ENCODE measurements at places on chromosomes 4 and X. TPM values are rescaled to one million over a fixed set of nuclear protein-coding genes. Genes with fewer than 3 reads are reported as not detected.

- DNase-seq: no peak
Observed at GRCh38 chr4:159010100-159010499, 92.8 kb upstream of the RAPGEF2 start.

DNA sequence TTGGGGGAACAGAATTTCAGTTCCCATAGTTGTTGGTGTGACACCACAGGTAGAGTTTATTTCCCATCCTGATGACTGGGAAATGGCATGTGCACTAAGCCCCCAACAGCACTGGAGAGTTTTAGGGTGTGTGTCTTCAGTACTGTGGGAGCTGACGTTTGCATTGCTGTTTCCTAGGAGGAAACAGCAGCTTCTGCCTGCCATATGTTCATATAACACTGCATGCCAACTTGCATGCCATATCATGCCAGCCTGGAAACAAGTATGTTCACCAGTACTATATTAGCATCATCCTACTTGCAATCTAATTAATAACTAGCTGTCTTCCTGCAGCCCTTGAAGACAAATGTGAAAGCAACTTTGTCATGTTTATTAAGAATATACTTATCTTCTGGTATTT is 58.2 kb downstream of the NAA11 start:
- DNase-seq: no peak

GRCh38 chrX:107716118-107716684 is 59.4 kb downstream of the TSC22D3 start:
- DNase-seq: no peak

DNA sequence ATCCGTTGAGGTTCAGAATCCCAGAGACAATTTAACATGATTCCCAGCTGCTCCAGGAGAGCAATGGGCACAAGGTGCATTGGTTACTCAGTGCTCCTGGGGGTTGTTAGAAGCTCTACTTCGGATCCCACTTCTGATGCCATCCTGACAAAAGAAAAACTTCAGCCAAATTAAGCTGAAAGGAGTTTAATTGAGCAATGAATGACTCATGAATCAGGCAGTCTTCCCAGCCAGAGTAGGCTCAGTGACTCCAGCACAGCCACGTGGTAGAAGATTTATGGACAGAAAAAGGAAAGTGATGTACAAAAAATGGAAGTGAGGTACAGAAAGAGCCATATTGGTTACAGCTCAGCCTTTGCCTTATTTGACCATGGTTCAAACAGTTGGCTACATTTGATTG is 95.7 kb downstream of the PWWP3B start:
- DNase-seq: no peak

GRCh38 chrX:10098270-10098713 is 58.5 kb upstream of the CLCN4 start:
- no peak for DNase-seq

DNA sequence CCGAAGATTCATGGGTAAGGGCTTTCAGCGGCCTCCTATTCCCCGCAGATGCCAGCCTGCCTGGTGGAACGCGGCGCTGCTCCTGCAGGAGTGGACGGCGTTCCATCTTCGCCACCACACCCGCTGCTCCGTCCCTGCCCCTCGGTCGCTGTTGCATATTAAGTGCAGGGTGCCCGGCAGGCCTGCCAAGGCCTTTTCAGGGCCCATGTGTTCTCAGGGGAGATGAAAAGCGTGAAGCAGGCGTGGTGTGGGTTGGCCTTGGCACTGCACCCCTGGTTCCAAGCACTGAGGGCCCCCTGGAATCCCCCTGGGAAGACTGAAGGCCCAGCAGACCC is 52.0 kb downstream of the SORCS2 start:
- no peak for DNase-seq

- DNase-seq: no peak
Observed at GRCh38 chrX:40310447-40310846, 212.7 kb upstream of the BCOR start.

The TLR8 gene
- not detected for total RNA-seq

The ETNPPL gene
- total RNA-seq: 0.07 TPM

The KIF4A gene
- 13.9 TPM for total RNA-seq

GRCh38 chrX:23902419-23902818 is 5.3 kb downstream of the APOO start:
- no peak for DNase-seq

DNA sequence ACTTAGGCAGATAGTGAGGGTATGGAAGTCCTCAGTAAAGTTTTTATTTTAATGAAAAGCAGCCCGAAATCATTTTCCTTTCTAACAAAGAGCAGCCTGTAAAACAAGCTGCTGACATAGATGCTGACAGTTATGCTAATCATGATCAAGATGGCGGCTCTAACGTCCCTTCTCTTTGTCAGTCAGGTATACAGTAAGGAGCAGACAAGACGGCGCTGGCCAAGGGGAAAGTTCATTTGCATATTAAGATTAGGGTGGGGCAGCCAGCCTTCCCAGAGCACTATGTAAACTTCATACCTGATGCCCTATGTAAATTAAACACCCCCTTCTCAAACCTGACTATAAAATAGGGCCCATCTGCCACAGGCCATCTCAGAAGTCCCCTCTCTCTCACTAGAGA is 76.9 kb downstream of the MAGEB10 start:
- DNase-seq: no peak

GRCh38 chr4:117512414-117512813 is 427.0 kb upstream of the TRAM1L1 start:
- no peak for DNase-seq

DNA sequence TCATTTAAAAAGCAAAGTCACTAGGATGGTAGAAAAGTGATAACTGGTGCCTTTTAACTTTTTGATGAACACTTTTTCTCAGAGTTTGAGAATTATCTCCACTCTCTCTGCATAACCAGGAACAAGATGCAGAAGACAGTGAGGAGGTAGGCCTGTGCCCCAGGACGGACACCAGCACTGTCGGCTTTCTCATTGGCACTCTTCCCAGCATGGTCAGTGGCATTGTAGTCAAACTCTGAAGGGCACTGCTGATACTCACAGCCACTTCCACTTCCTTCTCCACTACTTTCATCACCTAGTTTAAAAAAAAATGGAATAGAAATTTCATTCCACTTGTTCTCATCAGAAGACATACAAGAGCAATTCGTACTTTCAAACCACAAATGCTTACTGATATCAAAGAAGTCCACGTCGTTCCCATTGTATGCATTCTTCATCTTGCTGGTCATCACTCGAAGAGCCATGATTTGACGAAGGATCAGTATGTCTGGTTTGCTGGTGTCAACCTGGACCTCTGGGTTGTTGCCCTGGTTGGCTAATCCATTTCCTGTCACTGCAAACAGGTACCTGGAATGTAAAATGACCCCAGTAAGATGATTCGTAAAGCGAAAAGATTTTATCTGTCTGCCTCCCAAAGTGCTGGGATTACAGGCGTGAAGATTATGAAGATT is 84.8 kb upstream of the TFDP3 start:
- no peak for DNase-seq

The CCDC110 gene
- total RNA-seq: 0.73 TPM

The CWH43 gene
- not detected for total RNA-seq

- DNase-seq: no peak
Observed at GRCh38 chr4:177427192-177427591, 15.0 kb downstream of the AGA start.

The XAGE1A gene
- total RNA-seq: not detected

GRCh38 chr4:109418588-109418987 is 15.0 kb upstream of the SEC24B start:
- no peak for DNase-seq

GRCh38 chr4:140609548-140610425 is 41.0 kb upstream of the UCP1 start:
- DNase-seq: peak; percentile 8

- no peak for DNase-seq
Observed at GRCh38 chr4:90007494-90008167, 113.0 kb downstream of the MMRN1 start.

The UNC5C gene
- 0.18 TPM for total RNA-seq

GRCh38 chr4:178823673-178824295 is 1381.5 kb upstream of the AGA start:
- no peak for DNase-seq

DNA sequence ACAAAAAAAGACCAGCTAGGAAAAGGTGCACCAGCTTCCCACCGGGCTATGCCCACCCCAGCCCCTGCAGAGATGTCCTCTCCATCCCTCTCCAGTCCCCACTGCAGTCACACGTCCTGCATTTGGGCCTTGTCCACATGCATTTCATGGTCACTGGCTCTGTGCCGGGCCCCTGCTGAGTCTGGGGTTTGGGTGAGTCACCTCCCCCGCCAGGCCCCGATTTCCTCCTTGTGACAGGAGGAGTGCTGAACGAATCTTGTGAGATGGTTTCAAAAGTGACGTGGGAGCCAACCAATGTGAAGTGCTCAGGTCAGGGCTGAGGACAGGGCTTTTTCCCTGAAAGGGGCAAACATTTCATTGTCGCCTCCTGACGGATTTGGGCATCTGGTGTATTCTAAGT is 7.1 kb downstream of the CPZ start:
- no peak for DNase-seq

DNA sequence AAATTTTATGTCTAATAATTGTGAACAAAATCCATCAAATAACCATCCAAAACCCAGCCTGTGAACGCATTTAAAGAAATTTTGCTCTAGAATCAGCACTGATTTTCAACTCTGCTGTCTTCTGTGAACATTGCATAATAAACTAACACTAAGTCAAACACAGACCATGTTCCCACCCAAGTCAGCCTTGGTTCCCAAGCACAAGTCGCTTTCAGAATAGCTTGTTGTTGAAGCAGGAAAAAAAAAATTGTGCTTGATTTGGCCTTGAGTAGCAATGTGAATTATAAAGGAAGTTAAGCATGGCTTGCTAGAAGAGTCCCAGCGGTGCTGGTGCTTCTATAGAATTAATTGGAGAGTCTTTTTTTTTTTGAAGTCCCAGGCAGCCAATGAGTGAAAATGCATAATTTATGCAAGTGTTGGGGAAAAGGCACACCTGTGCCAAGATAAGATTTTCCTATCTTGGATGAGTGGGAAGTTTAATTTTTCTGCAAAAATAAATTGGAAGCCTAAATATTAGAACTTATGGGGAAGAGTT is 42.1 kb downstream of the HHIP start:
- DNase-seq: no peak

The TRAM1L1 gene
- total RNA-seq: 0.26 TPM

The ADRA2C gene
- not detected for total RNA-seq

- DNase-seq: no peak
Observed at GRCh38 chr4:1255699-1256098, 6.8 kb upstream of the CTBP1 start.

DNA sequence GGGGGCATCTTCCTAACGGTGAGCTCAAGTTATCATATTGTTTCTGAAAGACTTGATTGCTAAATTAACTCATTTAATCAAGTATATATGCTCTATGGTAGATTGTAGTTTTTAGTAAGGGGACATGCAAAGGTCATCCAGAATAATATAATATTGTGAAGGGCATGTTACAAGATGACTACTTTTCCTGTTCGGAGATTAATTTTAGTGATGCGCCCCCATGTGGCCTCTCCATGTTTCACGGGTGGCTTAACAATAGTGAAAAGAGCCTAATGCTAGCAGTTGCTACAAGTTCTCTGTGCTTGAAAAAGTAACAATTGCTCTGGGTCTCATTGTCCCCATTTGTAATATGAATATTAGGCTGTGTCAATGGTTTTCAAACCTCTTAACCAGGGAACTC is 12.2 kb downstream of the SMPX start:
- DNase-seq: no peak

The SPANXN4 gene
- not detected for total RNA-seq

DNA sequence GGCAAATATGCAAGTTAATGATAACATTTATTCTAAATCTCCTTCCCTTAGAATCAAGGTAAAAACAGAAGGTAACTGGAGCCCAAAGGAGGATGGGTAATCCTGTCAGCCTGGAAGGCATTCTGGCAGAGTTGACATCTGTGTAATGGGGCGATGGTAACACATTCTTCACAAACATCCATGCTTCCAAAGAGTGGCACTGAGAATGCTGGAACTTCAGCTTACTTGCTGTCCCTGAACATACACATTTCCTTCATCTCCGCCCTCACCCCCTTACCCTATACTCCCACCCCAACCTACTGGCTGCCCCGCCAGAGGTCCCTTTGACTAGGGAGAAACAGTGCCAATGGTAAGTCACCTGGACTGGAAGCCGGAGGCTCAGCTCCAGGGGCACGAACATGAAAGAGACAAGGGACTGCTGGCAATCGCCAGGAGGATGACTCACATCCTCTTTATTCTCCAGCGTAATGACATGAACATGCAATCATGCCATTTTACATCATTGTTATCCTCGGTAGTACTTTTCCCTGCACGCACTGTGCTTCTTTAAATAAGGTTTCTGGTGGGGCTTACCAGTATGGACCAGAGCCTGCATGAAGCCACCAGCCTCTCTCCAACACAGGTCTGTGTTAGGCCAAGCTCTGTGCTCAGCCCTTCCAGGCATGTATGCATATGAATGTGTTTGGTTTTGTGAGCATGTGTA is 694.2 kb upstream of the TENM3 start:
- DNase-seq: no peak

GRCh38 chrX:139186991-139187390 is 343.5 kb upstream of the F9 start:
- no peak for DNase-seq

GRCh38 chr4:18938343-18939099 is 917.0 kb upstream of the LCORL start:
- DNase-seq: no peak

GRCh38 chrX:19057856-19058255 is 64.4 kb downstream of the ADGRG2 start:
- DNase-seq: no peak

The SASH3 gene
- not detected for total RNA-seq

GRCh38 chr4:128285085-128285997 is 2.3 kb downstream of the PGRMC2 start:
- DNase-seq: no peak

- no peak for DNase-seq
Observed at GRCh38 chr4:92035666-92036065, 268.1 kb upstream of the GRID2 start.

The ADH6 gene
- total RNA-seq: not detected

DNA sequence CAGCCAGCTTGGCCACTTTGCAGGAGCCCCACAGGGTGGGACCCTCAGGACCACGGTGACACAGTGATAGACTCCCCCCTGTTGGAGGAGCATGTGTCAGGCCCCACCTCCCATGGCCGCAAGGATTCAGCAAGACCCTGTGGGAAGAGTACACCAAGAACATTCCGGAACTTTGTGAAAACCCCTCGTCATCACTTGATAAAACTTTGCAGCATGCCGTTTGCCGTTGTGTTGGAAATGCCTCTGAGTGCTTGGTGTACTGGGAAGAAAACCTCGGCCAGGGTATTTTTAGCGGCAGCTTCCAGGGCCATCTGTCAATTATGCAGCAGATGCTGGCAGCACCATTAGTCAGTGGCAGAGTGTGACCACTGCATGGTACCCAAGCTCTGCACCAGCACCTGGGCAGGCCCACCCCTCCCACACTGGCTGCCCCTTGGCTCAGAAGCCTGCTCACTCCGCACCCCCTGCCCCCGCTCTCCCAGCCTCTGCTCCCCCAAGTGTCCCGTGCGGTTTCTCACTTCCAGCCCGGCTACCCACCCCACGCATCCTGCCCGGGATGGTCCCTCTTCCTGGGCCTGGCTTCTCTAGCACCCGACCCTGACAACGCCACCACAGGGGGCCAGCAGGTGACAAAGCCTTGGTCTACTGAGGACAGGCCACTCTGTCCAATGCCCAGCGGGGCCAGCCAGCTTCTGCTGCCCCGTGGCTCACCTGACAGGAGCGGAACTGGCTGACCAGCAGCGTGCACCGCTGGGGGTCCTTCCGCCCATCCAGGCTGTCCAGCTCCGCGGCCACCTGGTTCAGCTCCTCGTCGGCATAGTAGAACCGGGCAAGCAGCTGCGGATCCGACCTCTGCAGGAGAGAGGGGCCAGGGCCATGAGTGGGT is 65.0 kb downstream of the ZFYVE28 start:
- no peak for DNase-seq

All from pulmonary artery endothelial cell (primary cell).